ENCODE measurements at places on chromosomes 16 and 17.

- peak; percentile 91 for DNase-seq
Measured at GRCh38 chr17:1362964-1363363, 37.1 kb downstream of the YWHAE start.

DNA sequence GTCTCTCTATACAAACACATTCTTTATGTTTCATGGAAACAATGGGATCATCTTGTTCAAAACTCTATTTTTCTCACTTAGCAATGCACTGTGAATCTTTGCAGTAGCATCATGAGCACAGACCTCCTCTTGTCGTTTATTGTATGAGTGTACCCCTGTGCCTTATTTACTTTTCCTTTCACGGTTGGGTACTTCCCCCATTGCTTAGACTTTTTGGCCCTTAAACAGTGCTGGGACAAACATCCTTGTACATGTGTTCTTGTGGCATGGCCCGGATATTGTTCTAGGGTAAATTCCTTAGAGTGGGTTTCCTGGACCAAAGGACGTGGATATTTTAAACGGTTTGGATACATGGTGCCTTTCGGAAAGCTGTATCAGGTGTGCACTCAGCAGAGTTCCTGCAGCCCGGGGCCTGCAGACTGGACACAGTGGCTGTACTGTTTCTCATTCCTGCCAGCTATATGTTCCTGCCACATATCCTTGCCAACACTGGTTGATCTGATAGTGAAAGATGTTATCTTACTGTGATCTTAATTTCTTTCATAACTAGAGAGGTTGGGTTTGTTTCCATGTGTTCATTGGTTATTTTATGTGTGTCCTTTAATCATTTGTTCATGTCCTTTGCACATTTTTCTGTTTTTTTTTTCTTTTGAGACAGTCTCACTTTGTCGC is 111.1 kb downstream of the OR1D5 start:
- no peak for DNase-seq

DNA sequence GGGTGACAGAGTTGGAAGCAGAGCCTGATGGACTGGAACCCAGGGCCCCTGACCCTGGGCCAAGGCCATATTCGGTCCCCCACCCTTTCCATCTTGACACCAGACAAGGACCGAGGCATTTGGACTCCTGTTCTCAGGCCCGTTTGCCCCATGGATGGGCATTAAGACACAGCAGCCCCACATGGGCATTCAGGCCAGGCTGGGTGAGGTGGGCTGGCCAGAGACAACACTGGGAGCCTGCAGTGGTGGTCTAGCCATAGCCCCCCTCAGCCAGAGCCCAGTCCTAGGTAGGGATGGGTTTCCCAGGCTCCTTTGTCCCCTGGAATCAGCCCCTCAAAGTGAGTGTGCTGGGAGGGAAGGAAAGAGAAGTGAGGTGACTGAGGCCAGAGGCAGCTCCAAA is 1.6 kb downstream of the PDK2 start:
- no peak for DNase-seq

- DNase-seq, result peak; percentile 6
Measured at GRCh38 chr16:78396673-78397072, 297.2 kb downstream of the WWOX start.

GRCh38 chr17:8732406-8733085 is 12.1 kb downstream of the CCDC42 start:
- DNase-seq, result no peak

DNA sequence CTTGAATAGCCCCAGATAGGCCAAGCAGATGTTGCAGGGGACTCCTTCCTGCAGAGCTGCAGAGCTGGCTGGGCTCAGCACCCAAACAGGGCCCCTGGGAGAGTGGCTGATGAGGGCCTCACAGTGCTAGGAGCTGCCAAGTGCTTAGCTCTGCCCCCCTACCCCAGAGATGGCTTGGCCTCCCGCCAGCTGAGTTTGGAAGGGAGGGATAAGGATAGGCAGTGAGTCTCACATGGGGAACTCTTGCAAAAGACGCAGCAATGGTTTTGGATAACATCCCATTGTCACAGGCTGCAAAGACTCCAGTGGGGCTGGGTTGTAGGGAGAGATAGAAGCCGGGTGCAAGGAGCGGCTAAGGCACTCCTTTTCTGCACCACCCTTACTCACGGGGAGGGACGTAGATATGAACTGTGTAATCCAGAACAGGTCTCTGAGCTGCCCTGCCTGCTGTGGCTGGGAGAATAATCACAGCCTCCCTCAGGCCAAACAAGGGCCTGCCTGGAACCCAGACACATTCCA is 52.9 kb upstream of the MAF start:
- no peak for DNase-seq

- no peak for DNase-seq
Measured at GRCh38 chr17:27807567-27808470, 7.5 kb upstream of the NOS2 start.

DNA sequence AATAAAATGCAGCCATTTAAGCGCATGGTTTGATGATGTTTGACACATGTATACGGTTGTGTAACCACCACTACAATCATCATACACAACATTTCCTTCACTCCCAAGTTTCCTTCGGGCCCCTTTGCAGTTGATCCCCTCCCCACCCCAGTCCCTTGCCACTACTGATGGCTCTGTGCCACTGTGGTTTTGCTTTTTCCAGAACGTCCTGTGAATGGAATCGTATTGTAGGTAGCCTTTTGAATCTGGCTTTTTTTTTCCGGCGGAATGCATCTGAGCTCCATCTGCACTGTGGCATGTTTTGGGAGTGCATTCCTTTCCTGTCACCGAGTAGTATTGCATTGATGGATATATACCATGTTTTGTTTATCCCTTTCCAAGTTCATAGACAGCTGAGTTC is 15.1 kb upstream of the MAP2K3 start:
- DNase-seq, result no peak

DNA sequence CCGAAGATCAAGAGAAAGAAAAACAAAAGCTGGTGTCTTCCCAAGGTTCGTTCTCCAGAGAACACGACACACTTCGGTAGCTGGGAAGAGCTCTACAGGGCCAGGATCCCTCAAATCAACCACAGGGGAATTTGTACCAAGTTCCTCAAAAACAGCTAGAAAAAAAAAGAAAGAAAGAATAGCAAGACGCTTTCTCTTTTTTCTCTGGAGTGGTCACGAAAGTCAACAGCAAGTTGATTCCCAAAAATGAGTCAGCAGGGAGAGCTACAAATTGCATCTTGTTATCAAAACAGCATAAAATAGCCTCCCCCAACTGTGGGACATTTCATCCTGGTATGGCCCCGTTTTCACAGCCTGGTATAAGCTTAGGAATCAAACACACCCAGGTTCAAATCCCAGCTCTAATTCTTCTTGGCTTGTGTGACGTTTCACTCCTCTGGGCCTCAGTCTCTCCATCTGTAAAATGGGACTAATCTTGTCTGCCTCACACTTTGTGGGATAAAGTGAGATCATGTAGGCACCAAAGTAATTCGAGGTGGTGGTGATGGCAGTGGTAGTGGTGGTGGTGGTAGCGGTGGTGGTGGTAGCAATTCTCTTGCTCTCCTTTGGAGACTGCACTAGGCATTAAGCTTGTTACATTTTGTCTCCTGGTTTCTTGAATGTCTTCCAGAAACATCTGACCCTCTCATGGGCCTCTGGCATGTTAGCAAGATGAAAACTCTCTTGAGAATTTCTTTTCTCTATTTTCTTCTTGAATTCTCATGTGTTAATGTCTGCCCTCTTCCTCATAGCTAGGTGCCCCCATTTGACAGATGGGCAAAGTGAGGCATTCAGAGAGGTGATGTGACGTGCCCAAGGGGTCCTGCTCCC is 988 bp upstream of the IL21R start:
- DNase-seq, result peak; percentile 84

- DNase-seq, result no peak
Measured at GRCh38 chr16:3480901-3481695, 14.2 kb downstream of the C16orf90 start.
